CMK (cell line): ENCODE measurements at places on chromosomes 4 and X.

GRCh38 chr4:6464842-6465588 lies 7.4 kb downstream of the PPP2R2C start:
- DNase-seq: no peak

DNA sequence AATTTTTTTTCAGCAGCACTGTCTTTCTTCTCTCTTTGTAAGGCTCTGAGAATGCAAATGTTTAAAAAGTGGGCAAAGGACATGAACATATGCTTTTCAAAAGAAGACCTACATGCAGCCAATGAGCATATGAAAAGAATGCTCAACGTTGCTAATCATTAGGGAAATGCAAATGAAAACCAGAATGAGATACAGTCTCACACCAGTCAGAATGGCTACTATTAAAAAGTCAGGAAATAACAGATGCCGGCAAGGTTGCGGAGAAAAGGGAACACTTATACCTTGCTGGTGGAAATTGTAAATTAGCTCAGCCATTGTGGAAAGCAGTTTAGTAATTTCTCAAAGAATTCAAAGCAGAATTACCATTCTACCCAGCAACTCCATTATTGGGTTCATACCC lies 51.6 kb downstream of the BMP15 start:
- no peak for DNase-seq

DNA sequence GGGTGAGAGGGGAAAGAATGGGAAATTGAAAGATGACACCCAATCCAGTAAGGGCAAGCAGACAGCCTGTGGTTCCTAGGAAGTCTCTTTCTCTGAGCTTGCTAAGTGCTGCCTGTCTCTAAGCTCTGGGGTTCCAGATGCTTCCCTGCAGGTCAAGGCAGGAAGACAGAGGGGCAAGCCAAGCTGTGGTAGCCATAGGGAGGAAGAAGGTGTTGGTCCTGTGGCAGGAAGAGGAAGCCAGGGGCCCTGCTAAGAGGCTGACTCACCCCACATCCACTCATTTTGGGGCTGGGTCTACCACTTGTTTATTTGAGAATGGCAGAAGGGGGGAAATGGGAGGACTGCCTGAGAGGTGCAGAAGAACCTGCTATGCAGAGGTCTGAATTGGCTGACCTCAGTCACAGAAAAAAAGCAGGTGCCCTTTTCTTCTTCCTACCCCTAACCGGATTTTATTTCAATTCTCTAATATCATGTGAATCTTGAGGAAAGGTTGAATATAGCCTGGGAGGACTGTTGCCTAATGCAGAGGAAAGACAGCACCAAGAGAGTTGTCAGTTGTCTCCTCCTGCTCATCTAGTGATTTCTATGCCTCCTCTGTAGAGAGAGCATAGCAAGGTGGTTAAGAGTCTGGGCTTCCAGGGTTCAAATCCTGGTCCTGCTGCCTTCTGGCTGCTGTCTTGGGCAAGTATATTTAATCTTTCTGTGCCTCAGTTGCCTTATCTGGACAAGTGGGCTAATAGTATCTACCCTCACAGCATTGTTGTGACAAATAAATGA lies 27.4 kb downstream of the HOPX start:
- peak; percentile 48 for DNase-seq

DNA sequence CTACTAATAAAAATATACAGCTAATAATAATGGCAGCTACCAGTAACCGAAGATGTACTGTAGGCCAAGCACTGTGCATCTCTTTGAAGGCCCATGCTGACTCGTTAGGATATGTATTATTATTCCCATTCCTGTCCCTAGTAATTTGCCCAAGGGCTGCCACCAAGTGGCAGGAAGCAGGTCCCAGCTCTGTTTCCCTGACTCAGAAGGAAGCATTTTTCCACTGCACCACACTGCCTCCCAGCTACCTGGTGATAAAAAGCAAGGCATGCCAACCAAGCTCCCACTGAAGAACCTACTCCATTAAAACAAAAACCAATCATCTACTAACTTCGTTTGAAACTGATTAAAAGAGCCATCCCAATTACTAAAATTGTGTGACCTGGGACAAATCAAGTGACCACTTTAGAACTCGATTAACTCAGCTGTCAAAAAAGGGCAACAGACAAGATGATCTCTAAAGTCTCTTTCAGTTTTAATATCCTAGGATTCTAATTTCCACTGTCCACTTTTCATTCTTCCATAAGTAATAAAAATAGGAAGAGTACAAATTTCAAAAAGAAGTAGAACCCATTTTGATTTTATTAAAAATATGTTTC lies 24.3 kb upstream of the PGM2 start:
- DNase-seq: no peak

- no peak for DNase-seq
These were observed 59.5 kb upstream of the CRMP1 start for GRCh38 chr4:5952286-5952974.

DNA sequence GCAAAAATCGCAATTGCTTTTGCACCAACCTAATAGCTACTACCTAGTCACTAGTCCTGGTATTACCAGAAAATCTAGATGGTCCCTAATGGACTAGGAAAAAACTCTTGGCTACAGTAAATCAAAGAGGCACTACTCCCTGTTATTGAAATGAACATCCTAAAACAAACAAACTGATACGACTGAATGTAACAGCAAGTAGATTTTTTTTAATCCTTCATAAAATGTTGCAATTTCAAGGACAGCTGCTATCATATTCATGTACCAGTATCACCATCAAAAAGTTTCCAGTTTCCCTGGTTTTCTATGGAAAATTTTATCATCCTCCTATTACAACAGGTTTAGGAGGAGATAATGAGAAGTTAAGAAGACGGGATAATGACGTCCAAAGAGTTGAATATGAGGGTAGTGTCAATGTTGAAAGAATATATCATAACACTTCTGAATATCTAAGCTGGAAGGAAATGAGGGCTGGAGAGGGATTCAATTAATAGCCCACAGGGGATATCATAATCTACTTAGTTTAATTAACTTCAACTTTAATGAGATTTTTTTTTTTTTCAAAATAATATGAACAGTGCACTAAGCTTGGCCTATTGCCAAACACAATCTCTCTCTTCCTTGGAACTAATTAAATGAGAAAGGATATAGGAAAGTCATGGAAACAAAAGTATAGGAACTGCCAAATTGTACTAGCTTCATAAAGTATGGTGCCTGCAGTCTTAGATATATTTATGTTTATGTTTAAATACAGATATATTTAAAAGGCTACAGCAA lies 94.8 kb upstream of the SMIM10 start:
- DNase-seq: no peak

DNA sequence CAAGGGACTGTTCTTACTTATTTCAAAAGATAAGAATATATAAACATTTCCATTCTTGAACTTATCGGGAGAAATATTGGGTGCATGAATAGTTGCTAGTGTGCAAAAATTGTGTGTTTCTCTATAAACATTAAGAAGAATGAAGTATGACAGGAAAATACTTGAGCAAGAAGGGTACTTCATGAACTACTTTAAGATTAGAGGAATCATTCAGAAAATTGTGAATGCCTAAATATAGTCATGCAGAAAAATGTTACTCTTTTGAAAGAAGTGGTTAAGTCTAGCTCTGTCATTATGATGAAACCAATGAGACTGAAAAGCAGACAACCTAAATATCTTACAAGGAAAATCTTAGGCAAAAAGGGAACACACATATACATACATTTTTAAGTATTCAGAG lies 207.8 kb upstream of the PCDH18 start:
- no peak for DNase-seq

GRCh38 chr4:143404555-143404954 lies 67.9 kb downstream of the GAB1 start:
- no peak for DNase-seq

- DNase-seq: no peak
These were observed 39.2 kb upstream of the ANTXR2 start for GRCh38 chr4:80112236-80112635.

DNA sequence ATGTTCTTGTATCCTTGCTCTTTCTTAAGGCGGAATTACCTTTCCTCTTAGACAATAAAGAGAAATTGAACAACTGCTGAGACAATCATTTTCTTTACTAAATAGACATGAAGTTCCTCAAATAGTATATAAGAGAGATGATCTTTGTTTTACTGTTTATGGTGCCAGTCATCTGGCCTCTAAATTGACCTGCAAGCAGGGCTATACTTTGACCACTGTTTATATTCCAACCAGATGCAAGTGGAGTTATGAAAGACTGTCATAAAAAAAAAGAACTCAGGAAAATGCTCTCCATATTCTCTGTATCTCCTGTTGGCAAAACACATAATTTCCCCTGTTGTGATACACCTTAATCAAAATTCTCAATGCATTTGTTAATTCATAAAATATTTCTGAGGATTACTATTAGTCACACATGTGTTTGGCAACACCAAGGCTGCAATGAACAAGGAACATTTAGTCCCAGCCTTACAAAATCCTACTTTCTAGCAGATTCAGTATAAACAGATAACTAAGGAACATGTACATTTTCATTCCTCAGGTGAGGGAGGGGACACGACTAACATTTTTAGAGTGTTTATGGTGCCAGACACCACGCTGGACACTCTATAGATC lies 562.3 kb downstream of the KCNIP4 start:
- no peak for DNase-seq

GRCh38 chrX:148535639-148536038 lies 35.2 kb downstream of the AFF2 start:
- no peak for DNase-seq

GRCh38 chrX:15437724-15438123 lies 53.5 kb upstream of the VEGFD start:
- no peak for DNase-seq

GRCh38 chr4:27861381-27861787 lies 1000.7 kb downstream of the STIM2 start:
- DNase-seq: no peak

DNA sequence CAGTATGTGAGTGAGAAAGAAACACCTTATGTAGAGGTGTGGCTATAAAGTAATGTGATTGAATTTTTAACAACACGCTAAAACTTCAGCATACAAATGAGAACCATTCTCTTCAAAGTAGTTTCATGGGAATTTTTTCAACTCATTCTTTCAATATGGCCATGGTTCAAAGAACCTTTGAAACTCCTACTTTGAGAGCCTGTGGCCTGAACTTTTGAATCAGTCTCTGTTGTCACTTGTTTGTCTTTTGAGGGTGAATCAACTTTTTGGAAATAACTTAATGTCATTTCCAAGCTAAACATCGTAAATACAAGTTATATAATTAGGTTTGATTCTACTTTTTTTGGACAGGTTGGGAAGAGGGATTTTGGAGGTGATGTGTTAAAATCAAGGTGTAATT lies 49.9 kb upstream of the CASK start:
- DNase-seq: no peak

DNA sequence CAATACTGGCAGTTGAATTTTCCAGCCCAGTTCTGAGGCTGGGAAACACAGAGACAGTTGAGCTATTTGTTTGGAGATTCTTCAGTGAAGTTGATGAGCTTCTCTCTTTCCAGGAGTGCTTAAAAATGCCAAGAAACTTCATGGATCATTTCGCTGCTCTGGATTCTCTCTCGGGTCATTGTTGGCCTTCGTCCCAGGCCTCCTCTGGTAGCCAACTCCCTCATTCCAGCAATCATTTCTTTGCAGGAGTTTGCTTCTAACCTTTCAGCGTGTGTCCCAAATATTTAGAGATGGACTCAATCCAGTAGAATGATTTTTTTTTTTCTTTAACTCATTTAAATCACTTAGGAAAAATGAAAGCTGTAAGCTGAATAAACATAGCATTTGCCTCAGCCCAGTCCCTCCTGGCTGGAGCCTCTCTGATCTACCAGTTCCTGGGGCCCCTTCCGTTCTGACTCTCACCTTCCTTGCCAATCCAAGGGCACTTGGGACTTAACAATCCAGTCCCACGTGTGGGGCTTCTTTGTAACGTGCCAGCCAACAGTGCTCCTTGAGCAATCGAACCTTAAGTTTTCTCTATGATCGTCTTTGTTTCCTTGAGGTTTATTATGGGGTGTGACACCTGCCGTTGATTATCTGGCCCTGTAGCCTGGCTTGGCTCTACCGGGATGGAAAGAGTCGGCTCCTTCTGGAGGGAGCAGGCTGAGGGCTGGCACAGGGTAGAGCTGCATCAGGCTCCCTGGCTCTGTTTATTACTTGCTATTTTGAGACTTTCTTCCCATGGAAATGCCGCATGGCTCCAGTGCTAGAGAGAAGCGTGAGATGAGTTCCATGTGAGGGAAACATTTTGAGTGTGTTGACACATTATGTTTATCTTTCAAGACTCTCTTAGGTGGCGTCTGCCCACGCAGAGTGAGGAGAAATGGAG lies 80.4 kb upstream of the GPC4 start:
- DNase-seq: no peak

GRCh38 chrX:151776181-151776731 lies 41.7 kb downstream of the CNGA2 start:
- no peak for DNase-seq

DNA sequence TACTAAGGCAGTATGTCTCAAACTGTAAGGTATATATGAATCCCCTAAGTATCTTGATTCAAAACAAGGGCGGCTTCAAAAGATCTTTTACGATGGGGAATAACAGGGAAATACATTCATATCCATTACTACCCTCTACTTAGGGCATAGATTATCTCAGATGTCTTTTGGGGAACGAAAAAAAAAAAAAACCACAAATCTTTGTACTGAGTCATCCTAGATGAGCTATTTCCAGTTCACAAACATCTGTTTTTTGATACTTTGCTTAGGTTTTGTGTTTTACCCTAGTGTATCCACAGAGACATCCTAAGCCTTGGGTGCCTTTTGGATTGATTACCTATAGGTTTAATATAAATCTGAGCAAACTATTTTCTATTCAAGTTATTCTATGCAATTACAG lies 457.2 kb downstream of the NLGN4X start:
- DNase-seq: no peak

- DNase-seq: no peak
These were observed 43.6 kb downstream of the RBM47 start for GRCh38 chr4:40586034-40586433.

DNA sequence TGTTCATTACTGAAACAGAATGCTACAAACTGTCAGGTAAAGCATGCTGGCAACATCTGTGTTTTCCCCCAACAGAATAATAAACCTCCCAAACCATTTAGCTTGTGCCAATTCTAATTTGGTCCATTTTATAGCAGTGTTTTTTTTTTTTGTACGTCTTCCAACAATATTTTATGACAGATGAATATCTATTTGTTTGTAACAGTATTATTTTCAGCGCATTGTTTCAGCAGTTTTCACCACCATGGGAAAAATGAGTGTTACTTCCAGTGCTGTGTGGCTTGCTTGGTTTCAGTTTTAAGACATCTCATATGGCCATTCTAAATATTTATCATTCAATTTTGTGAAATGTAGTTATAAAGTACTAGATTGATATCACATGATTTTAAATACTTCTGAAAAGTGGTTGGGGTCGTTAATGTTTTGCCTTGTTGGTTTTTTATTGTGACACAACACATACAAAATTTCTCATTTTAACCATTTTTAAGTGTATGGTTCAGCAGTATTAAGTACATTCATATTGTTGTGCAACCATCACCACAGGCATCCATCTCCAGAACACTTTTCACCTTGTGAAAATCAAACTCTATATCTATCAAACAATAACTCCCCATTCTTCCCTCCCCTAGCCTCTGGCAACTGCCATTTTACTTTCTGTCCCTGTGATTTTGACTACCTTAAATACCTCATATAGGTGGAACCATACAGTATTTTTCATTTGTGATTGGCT lies 25.6 kb upstream of the TBC1D19 start:
- no peak for DNase-seq
